ENCODE measurements at places on chromosomes 11 and 22.

GRCh38 chr11:46237248-46238077 is 40.0 kb upstream of the CREB3L1 start:
- peak; percentile 85 for DNase-seq

- no peak for DNase-seq
Observed at GRCh38 chr11:113593698-113594308, 112.3 kb downstream of the TMPRSS5 start.

DNA sequence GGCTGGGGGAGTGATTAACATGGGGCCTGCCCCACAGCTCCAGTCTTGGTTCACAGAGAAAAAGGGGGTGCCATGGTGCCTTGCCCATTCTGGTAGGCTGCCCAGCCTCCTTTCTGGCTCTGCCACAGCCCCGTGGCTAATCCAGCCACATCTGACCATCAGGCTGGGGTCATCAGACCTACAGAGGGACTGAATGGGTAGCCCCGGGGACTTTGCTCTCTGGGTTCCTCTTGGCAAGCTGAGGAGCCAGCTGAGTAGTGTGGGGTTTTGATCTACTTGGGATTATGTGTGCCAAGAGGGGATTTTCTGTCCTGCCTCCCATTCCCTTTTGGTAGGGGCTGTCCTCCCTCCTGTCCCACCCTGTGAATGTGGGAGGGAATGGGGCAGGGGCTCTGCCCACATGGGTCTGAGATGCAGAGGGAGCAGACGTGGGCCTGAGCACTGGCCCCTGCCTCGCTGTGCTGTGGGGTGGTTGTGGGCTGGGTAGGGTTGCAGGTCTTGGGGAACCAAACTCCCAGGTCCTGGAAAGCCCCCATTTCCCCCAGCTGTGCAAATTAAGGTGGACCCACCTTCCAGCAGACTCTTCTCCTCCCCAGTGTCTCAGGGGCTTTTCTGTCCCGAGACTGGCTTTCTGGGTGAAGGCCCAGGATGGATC is 32.0 kb downstream of the CD82 start:
- no peak for DNase-seq

DNA sequence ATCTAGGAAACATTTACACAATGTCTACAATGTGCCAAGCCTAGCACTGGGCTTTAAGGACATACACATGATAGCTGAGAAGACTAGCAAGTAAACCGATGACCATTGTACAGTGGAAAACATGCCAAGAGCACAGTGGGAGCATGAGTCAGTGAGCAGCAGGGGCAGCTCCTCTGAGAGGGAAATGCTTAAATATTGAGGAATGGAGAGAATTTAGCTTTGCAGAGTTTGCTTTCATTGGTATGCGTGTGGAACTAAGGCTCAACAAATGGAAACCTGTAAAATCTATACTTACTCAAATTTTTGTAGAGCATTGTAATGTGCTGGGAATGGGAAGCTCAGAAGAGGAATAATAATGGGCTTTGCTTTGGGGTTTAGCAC is 282.3 kb downstream of the ST3GAL4 start:
- DNase-seq: peak; percentile 69

GRCh38 chr11:60942970-60943565 is 8.9 kb downstream of the SLC15A3 start:
- no peak for DNase-seq

DNA sequence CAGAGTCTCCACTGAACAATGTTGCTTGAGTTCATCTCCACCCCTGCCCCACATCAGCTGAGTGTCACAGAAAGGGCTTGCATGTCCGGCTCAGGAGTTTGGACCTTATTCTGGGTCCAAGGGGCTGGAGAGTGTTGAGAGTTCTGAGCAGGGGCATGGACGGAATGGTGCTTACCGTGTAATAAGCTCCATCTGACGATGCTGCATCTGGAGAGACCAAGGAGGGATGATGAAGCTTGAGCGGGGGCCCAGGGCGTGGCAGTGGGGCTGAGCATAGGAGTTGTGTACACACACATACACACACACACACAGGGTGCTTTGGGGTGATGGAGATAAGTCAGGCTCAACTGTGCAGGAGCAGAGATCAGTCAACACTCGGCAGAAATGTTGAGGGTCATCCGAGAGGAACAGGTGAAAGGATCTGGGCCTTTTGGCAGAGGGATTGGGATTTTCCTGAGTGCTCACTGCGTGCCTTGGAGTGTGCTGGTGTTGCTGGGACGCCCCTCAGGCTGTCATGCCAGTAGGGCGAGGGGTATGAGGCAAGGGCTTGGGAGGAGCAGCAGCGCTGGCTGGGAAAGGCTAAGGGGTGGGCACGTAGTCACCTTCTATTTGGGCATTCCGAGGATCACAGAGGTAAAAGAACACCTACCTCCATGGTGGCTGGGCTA is 2.3 kb downstream of the USP35 start:
- DNase-seq: no peak

DNA sequence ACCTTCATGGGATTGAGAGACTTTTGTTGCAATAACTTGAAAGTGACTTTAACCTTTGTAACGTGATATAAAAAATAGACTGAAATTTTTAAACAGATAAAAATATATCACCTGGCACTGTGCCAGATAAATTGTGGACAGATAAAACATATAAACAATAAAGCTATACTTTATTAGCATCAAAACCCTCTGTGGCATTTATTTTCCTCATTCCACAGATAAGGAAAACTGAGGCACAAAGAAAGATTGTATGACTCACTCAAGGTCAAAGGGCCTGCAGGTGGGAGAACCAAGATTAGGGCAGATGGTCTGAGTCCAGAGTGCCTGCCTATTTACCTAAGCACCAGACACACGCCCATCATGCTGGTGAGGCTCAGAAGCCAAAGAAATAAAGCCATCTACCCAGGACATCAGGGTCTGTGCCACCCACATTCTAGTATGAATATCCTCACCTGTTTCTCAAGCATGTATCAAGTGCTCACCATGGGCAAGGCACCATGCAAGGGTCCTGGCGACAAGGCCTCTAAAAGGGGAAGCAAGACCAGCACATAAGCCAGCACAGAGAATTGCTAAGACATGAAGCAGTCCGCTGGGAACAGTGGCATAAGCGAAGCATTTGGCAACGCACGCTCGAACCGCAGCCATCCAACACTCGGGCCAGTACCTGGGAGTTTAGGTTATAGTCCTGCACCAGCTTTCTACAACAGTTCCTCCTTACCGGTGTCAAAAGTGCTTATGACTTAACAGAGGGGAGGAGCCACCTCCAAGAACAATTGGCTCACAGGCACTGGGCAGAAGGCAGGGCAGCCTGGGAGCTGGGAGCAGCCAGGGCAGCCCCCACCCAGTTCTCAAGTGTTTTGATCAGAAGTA is 17.6 kb downstream of the MYH9 start:
- DNase-seq: no peak

DNA sequence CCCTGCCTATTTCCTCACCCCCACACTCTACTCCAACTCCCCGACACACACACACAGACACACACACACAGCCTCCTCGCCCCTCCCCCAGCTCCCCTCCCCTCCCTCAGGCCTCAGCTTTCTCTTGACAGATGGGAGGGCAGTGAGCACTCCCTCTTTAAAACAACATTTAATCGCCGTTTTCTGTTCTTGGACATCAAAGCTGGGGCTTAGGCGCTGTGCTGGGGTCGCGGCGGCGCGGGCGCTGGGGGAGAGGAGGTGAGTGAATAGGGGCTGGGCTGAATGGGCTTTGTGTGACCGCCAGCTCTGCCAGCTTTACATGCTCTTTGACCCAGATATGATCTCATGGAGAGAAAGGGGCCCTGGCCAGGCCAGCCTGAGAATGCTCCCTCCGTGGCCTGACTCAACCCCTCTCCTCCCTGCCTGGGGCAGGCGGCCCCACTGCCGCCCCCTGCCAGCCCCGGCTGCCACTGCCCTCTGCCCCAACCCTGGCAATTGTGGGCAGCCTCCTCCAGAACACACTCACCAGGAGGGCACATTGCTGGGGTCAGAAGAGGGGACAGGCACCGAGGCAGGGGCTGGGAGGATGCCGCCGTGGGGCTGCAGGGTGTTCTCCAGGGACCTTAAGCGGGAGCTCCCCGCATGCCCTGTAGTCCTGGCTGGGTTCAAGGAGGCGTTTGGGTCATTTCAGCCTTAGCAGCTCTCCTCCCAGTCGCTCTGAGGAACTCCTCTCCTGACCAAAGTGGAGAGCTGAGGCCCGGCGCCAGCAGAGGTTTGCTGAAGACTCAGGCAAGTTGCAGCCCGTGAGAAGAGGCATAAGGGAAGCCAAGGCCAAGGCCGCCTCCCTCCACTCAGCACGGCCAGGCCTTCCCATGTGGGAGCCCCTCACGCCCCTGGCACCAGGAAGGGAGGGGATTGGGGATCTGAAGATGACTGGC is 38.3 kb upstream of the NNMT start:
- DNase-seq: no peak

DNA sequence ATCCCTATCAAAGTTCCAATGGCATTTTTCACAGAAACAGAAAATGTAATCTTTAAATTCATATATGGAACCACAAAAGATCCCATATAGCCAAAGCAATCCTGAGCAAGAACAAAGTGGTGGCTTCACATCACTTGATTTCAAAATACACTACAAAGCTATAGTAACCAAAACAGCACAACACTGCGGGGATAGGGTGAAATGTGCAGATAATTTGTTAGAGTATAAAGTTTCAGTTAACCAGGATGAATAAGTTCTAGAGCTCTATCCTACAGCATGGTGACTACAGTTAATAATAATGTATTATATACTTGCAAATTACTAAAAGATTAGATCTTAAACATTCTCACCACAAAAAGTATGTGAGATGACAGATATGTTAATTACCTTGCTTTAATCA is 55.5 kb downstream of the MAPK1 start:
- DNase-seq: no peak

- DNase-seq: no peak
Observed at GRCh38 chr22:49627217-49628181, 200.2 kb downstream of the BRD1 start.

GRCh38 chr22:30609260-30610185 is 2.5 kb downstream of the TCN2 start:
- DNase-seq: peak; percentile 60

DNA sequence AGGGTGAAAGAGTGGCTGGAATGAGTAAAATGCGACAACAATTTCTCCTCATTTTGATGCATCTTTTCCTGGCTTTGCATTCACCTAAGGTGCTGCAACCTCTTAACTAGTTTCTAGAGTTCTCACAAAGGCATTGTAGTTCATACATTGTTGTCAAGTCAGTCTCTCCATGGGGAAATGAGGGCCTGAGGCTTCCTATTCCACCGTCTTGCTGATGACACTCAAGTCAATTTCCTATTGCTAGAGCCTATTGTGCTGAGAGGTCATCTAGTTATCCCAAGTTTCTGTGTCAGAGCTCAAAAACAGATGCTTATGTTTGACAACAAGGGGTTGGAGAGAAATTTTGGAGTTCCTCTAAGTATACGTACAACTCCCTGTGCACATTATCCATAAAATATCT is 11.6 kb upstream of the MS4A6A start:
- DNase-seq: no peak

- DNase-seq: no peak
Observed at GRCh38 chr11:65293909-65294381, 20.7 kb upstream of the CDC42EP2 start.

DNA sequence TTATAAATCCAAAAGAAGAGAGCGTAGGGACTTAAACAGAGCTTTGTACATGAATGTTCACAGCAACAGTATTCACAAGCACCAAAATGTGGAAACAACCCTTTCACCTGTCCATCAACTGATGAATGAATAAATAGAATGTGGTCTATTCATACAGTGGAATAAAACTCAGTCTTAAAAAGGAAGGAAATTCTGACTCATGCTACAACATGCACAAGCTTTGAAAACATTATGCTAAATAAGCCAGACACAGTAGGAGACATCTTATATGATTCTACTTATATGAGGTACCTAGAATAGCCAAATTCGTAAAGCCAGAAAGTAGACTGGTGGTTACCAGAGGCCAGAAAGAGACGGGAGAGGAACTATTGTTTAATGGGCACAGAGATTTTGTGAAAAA is 74.3 kb downstream of the SHANK2 start:
- no peak for DNase-seq

Data from amniotic stem cell (primary cell).